Activated CD4-positive, alpha-beta memory T cell treated with anti-CD3 and anti-CD28 coated beads for 36 hours (primary cell): ENCODE measurements at places on chromosomes 4 and X. TPM values are rescaled to one million over a fixed set of nuclear protein-coding genes. Genes with fewer than 3 reads are reported as not detected.

GRCh38 chrX:40508560-40508959 is 72.2 kb upstream of the ATP6AP2 start:
- H3K27ac ChIP-seq: no peak overlapping the region
- no peaks in the 10 kb centered on the region for H3K36me3 ChIP-seq

GRCh38 chr4:26425953-26426352 is 64.3 kb downstream of the CCKAR start:
- H3K36me3 ChIP-seq: peaks cover 78% of the 10 kb centered on the region
- H3K4me1 ChIP-seq: peaks cover 10% of the 10 kb centered on the region
- no peaks in the 10 kb centered on the region for H3K27me3 ChIP-seq
- DNase-seq: no peak
- no peak overlapping the region for H3K4me3 ChIP-seq

The FRMPD3 gene
- total RNA-seq: not detected

The ARMCX1 gene
- total RNA-seq: 1.4 TPM

The ZIC3 gene
- total RNA-seq: not detected
